ENCODE measurements at places on chromosomes 6 and 20. TPM values are rescaled to one million over a fixed set of nuclear protein-coding genes. Genes with fewer than 3 reads are reported as not detected.

Gene GSTA1
- total RNA-seq = not detected

Gene PACSIN1
- total RNA-seq = 0.30 TPM

Gene HLA-DQB2
- total RNA-seq = not detected

Gene SIRPA
- 10.7 TPM for total RNA-seq

Gene STX7
- 34.5 TPM for total RNA-seq

Gene VWA7
- 2.7 TPM for total RNA-seq

Gene SLC24A3
- 0.51 TPM for total RNA-seq

Gene RHAG
- not detected for total RNA-seq

Gene FILIP1
- total RNA-seq = 0.79 TPM

Gene BPIFB4
- not detected for total RNA-seq

Gene DEK
- 207 TPM for total RNA-seq

Gene OXT
- total RNA-seq = not detected

Gene STX11
- not detected for total RNA-seq

Gene LY6G6C
- total RNA-seq = 1.2 TPM

Gene EPB41L1
- total RNA-seq = 30.6 TPM

Gene C6orf132
- total RNA-seq = 0.14 TPM

Gene BPIFB1
- total RNA-seq = not detected

Gene SNAP91
- 8.7 TPM for total RNA-seq

Gene MRS2
- 38.4 TPM for total RNA-seq

Gene TCF19
- 21.7 TPM for total RNA-seq

Gene FRMD1
- total RNA-seq = not detected

Gene MAS1
- total RNA-seq = not detected

Gene SNPH
- 3.3 TPM for total RNA-seq

Gene TPBG
- total RNA-seq = 21.4 TPM

Gene CFAP61
- total RNA-seq = 1.7 TPM

Gene TIAM2
- total RNA-seq = 33.5 TPM

Gene EDN1
- total RNA-seq = not detected

Gene HLA-G
- not detected for total RNA-seq

Gene ULBP1
- total RNA-seq = 2.3 TPM

Gene ULBP2
- 0.30 TPM for total RNA-seq

Gene TAGAP
- not detected for total RNA-seq

Gene SLCO4A1
- 7.0 TPM for total RNA-seq

All from neural crest cell (in vitro differentiated cells).